ENCODE measurements at places on chromosomes 13 and 19.

DNA sequence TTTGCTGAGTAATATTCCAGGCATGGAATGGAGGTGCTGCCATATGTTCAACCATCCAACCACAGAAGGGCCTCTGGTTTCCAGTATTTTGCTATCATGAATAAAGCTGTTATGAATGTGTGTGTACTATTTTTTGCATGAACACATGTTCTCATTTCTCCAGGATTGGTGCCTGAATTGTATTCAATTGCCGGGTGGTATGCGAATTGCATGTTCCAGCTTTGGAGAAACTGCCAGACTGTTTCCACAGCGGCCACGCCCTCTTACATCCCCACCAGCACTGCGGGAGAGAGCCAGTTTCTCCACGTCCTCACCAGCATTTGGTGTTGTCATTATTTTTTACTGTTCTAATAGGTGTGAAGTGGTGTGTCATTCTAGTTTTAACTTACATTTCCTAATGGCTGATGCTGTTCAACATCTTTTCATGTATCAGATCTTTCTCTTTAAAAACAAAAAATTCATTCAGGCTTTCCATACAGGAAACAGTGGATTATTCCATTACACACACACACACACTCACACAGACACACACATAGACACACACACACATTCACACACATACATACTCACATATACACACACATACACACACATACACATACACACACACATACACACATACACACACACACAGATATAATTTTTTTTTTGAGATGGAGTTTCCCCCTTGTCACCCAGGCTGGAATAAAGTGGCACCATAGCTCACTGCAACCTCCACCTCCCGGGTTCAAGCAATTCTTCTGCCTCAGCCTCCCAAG lies 154.1 kb downstream of the PTPRS start:
- DNase-seq: no peak

GRCh38 chr19:36482876-36483275 lies 6.5 kb downstream of the ZNF566 start:
- DNase-seq: no peak

- no peak for DNase-seq
Observed at GRCh38 chr13:112772539-112772909, 82.7 kb downstream of the ATP11A start.

DNA sequence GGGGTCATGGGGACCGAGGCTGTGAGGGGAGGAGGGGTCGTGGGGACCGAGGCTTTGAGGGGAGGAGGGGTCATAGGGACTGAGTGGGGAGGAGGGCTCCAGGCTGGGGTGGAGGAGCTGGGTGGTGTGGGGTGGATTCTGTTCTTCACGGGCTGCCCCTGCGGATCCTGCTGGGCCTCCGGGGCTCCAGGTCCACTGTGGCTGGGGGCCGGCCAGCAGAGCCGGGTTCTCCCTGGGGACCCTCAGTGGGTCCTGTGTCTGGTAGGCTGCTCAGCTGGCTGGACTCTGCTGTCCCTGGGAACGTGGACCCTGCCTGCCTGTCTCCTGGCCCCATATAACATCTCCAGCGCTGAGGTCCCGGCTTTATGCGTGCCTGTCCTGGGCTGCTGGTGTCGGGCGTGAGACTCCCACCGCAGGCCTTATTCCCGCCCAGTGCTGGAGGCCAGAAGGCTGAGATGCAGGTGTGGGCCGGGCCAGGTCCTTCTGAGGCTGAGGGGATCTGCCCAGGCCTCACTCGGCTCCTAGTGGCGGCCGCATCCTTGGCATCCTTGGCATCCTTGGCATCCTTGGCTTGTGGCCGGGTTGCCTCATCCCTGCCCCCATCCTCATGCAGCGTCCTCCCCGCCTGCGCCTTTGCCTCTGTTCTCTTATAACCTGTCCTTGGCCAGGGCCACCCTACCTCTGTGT lies 19.8 kb upstream of the GNA15 start:
- DNase-seq: no peak

GRCh38 chr13:20331419-20331818 lies 99.3 kb upstream of the GJB6 start:
- no peak for DNase-seq

DNA sequence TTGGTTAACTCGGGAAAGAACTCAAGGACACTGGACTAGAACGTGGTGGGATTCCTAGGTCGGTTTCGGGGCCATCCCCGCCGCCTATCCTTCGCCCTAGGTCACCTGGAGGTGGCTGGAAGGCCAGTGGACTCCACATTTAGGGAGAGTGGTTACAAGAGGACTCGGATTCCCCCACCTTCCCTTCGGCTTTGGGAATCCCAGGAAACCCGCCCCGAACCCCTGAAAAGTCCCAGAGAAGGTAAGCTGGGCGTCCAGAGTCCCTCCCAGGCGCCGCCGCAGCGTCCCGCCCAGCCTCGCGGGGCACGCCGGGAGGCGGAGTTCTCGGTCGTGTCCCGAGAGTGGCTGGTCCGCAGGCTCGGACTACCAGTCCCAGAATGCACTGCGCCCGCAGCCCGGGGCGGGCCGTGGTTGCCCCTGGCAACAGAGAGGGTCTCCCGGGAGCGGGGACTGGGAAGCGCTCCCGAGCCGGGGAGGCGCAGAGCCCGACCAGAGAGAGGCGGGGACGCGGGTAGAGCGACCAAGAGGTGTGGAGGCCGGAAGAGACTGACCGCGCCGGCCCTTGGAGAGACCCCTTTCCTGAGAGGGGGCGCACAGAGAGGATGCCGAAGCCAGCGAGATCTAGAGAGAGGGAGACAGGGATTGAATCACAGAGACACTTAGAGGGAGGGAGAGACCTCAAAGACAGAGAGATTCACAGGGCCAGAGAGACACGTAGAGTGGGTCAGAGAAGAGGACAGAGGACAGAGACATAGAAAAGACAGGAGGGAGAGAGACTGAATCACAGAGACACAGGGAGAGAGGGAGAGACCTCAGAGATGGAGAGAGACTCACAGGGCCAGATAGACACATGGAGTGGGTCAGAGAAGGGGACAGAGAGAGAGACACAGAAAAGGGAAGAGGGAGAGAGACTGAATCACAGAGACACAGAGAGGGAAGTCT lies 2.6 kb upstream of the PRKCG start:
- DNase-seq: peak; percentile 93

DNA sequence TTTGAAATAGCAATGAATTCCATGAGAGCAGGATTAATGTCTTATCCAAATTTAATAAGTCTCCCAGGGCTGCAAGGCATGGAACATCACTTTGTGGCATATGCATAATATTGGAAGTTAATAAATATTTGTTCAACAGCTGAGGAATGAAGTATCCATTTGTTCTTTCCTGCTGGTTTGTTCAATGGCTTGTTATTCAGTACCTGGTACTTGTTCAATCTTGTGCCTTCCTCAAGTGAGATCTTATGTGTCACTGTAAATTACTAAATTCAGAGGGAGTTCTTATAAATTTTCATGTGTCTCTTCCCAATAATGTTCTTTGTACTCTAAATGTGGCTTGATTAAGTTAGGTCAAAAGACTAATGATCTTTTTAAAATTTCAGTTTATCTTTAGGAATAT lies 1105.5 kb upstream of the SPRY2 start:
- DNase-seq: no peak

DNA sequence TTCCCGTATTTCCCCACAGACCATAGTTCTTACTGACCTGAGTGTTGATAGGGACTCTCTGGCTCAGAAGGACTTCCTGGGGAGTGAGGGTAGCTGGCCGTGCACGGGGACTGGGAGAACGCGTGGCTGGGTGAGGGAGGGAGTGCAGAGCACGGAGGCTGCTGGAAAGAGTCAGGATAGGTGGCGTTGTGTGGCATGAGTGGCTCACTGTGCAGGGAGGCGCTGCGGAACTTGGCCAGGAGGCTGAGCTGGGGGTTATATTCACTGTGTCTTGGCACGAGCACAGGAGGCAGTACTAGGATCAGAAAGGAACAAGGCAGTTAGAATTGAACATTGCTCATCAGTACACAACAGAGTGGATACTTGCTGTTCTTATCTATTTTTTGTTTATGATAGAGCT lies 47.4 kb downstream of the SMAD9 start:
- DNase-seq: peak; percentile 7

GRCh38 chr19:41928754-41929535 lies 696 bp upstream of the ERFL start:
- no peak for DNase-seq

DNA sequence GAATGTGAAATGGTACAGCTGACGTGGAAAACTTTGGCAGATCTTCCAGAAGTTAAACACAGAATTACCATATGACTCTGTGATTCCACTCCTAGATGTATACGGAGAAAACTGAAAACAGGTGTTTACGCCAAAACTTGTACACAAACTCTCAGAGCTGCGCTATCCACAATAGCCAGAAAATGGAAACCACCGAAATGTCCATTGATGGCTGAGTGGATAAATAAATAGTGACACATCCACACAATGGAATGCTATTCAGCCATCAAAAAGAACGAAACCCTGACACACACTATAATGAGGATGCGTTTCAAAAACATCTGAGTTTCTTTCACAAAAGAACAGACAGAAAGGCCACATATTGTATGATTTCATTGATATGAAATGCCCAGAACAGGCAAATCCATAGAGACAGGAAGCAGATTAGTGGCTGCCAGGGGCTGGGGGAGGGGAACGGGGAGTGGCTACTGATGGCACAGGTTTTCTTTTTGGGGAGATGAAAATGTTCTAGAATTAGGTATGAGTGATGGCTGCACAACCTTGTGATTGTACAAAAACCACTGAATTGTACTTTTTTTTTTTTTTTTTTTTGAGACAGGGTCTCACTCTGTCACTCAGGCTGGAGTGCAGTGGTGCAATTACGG lies 33.0 kb downstream of the IL12RB1 start:
- no peak for DNase-seq

- DNase-seq: no peak
Observed at GRCh38 chr19:34712395-34713261, 21.4 kb upstream of the ZNF181 start.

GRCh38 chr19:17767559-17767958 lies 16.3 kb downstream of the FCHO1 start:
- DNase-seq: no peak

DNA sequence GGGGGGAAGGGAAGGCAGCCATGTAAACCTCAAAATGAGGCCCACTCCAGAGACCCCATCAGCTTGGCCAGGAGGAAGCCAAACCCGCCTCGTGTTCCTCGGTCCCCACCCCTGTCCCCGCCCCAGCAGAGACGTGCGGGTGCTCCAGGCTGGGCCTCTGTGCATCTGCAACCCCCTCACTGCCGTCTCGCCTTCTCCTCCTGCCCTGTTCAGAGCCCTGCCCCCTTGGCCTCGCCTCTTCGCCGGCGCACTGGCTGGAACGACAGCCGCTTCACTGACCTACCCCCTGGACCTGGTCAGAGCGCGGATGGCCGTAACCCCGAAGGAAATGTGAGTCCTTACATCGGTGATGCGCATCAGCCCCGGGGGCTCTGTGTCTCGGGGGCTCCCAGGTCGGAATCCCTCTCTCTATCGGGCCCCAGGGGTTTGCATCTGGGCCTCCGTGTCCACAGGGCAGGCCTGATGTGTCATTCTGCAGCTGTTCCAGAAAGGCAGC lies 32.2 kb downstream of the TMEM161A start:
- DNase-seq: no peak

GRCh38 chr13:49238621-49239020 lies 9.1 kb upstream of the CDADC1 start:
- no peak for DNase-seq

GRCh38 chr19:46861691-46862502 lies 1.1 kb downstream of the ARHGAP35 start:
- no peak for DNase-seq

GRCh38 chr19:4971424-4971793 lies 2.5 kb downstream of the KDM4B start:
- no peak for DNase-seq

- DNase-seq: peak; percentile 48
Observed at GRCh38 chr19:36097036-36097435, 13.9 kb upstream of the OVOL3 start.

DNA sequence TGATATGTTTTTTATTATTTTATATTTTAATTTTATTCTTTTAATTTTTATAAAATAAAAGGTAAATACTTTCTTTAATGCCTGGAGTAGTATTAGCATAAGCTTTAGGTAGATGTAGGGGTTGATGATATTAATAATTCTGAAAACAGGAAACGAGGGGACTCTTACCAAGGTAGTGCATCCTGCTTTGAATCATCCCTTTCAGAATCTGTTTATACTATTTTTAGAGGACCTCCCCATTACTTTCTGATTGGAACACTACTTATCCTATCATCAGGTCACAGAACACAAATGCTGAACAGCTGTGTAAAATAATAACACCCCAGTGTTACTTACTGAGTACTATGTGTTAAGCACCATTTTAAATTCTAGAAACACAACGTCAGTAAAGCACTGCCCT lies 27.3 kb downstream of the COG6 start:
- no peak for DNase-seq

- no peak for DNase-seq
Observed at GRCh38 chr13:38590230-38590629, 96.6 kb upstream of the FREM2 start.

DNA sequence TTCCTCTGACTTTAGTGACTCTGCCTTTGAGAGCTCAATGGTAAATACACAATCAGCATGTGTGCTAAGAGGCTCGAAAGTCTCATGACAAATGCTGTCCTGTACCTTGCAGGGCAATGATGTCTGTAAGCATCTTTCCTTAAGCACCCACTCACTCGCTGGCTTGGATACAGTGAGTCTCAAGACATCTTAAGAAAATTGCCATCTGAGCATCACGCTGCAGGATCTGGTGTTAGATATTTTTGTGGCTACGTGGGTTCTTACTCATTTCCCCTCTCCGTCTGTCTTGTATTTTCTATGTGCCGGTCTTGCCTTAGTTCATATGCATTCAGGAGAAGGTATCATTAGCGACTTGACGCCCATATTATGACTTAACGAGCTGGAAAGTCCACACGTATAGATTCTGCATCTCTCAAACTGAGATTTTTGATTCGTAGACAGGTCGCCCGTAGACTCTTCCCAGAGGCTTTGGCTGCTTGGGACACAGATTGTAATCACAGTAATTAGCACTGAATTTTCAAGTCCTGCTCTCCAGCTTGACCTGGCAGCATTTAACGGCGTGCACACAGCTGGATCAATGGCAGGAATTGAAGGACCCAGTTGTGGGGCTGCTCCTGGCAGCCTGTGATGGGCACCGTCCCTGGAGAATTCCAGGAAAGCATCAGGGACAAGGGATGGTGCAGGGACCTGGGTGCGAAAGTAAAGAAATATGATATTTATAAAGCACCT lies 231.2 kb downstream of the ZIC5 start:
- DNase-seq: no peak

- DNase-seq: no peak
Observed at GRCh38 chr19:1133471-1133929, 29.7 kb downstream of the GPX4 start.

All from hypothalamus (tissue), 51 donors.